ENCODE measurements at places on chromosomes 5 and 9. TPM values are rescaled to one million over a fixed set of nuclear protein-coding genes. Genes with fewer than 3 reads are reported as not detected.

TMEM203 gene
- total RNA-seq: 49.7 TPM

GRCh38 chr5:15008476-15008875, 136.9 kb upstream of the ANKH start:
- H3K4me3 ChIP-seq: no peak overlapping the region
- H3K27ac ChIP-seq: no peak overlapping the region
- no peaks in the 10 kb centered on the region for H3K36me3 ChIP-seq
- H3K27me3 ChIP-seq: no peaks in the 10 kb centered on the region
- H3K4me1 ChIP-seq: peaks cover 20% of the 10 kb centered on the region

DNA sequence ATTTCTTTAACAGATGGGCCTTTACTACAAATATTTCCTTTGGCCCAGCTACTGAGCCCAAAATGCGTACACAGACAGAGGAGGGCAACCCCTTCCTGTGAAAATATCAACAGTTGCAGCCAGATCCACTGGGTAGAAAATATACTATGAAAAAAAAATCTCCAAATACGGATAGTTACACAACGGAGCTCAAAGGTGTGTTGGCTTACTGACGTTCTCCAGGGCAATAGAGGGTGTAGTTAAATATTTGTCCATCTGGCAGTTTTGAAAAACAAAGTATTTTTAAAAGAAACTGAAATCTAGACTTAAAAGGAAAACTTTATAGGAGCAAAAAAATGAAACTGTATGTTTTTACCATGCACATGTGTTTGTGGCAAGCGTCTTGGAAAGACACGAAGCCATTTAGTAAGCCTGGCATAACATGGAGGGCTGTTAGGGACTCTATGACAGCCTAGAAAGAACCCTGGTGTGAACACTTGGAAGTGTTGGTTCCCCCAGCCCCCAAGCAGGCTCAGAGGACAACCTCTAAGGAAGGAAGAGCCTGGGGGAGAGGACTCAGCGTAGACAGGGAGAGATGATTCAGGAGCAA, 157.8 kb upstream of the TRPM3 start:
- no peak overlapping the region for H3K4me3 ChIP-seq
- DNase-seq: no peak
- H3K27me3 ChIP-seq: no peaks in the 10 kb centered on the region
- H3K4me1 ChIP-seq: no peaks in the 10 kb centered on the region
- no peak overlapping the region for H3K27ac ChIP-seq

POLR3G gene
- total RNA-seq: 10.6 TPM

GRCh38 chr5:107217721-107218130, 453.0 kb downstream of the EFNA5 start:
- H3K4me1 ChIP-seq: no peaks in the 10 kb centered on the region
- no peak overlapping the region for H3K4me3 ChIP-seq
- no peaks in the 10 kb centered on the region for H3K36me3 ChIP-seq
- DNase-seq: no peak
- no peaks in the 10 kb centered on the region for H3K27me3 ChIP-seq
- H3K27ac ChIP-seq: no peak overlapping the region
